ENCODE measurements at places on chromosomes 2 and 18.

- DNase-seq, result peak; percentile 70
These were observed 108.3 kb upstream of the LRATD1 start for GRCh38 chr2:14524041-14524802.

- no peak for DNase-seq
These were observed 151.7 kb downstream of the CTIF start for GRCh38 chr18:48690494-48690893.

DNA sequence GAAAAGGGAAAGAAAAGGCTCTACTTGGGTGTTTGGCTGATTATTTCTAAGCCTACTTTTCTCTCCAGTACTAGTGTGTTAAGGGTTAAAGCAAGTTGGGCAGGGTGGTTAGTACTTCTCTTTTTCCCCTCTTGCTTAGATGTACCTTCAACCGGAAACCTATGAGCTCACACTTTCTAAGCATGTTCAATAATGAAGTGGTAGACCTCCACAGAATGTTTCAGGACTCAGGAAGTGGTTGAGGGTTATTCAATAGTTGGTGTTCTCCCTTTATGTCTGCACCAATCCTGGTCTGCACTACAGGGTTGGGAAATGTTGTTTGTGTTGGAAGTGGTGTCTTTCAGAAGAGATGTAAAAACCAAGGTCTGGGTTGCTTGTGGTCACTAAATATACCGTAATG, 137.1 kb downstream of the ZEB2 start:
- DNase-seq, result no peak

- peak; percentile 71 for DNase-seq
These were observed 19.3 kb upstream of the HPCAL1 start for GRCh38 chr2:10283106-10284062.

GRCh38 chr2:172172513-172173173, 69.9 kb upstream of the DLX2 start:
- DNase-seq, result no peak

DNA sequence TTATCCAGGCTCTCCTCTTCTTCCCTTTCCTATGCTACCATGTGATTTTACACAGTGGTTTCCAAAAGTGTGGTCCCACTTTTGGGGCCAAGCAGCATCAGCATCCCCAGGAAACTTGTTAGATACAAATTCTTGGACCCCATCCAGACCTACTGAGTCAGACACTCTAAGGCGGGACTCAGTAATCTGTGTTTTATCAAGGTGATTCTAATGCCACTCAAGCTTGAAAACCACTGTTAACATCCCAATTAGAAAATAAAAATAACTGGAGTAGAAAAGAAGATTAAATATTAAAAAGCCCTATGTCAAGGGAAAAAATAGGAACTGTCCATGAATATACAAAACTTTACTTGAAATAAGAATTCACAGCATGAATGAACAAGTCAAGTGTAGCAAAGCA, 10.8 kb downstream of the DSG2 start:
- no peak for DNase-seq

GRCh38 chr2:60353863-60354262, 199.6 kb downstream of the BCL11A start:
- DNase-seq, result no peak

- peak; percentile 21 for DNase-seq
These were observed 43.3 kb upstream of the TAF1B start for GRCh38 chr2:9799729-9800632.

DNA sequence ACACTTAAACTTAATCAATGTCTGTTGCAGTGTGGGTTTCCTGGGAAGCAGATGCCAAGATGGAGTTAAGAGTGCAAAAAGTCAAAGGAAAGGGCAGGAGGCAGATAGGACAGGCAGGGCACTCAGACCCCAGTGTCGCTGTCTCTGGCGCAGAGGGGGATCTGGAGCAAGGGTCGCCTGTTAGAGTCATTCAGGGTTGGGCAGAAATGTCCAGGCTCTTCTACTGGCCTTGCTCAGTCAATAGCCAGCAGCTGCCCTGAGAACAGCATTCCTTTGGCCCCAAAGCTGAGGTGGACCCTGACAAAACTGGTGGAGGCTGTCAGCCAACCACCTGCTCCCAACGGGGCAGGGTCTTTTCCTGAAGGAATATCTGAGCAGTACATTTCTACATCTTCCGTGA, 97.1 kb upstream of the SLC66A3 start:
- no peak for DNase-seq

DNA sequence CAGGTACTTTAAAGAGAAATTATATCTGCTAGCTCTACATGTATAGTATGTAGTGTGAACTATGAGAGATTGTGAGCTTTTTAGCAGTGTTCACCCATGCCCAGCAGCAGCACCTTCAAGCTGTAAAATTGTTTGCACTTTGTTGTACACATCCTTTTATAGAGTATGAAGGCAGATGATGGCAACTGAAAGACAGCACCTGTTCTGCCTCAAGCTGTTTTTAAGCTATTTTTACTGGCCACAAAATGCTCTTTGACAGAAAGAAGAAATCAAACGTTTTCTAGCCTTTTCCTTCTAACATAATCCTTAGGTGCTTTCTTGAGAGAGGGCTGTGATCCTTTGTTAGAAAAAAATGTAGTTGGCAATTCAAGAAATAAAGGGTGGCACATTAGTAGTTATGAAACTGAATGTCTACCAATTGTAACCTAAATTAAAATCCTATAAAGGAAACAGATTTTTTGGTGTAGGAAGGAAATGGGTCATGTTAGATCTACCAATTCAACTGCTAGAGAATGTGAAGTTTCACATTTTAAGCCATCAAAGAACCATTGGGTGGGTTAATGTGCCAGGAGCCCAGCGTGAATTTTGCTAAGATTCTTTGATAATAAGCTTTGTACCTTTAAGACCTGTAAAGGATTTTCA, 59.5 kb downstream of the R3HDM1 start:
- no peak for DNase-seq

- DNase-seq, result peak; percentile 31
These were observed 3.1 kb upstream of the SPAG16 start for GRCh38 chr2:213281156-213281555.

GRCh38 chr2:65420712-65421431, 11.5 kb downstream of the SPRED2 start:
- peak; percentile 28 for DNase-seq

DNA sequence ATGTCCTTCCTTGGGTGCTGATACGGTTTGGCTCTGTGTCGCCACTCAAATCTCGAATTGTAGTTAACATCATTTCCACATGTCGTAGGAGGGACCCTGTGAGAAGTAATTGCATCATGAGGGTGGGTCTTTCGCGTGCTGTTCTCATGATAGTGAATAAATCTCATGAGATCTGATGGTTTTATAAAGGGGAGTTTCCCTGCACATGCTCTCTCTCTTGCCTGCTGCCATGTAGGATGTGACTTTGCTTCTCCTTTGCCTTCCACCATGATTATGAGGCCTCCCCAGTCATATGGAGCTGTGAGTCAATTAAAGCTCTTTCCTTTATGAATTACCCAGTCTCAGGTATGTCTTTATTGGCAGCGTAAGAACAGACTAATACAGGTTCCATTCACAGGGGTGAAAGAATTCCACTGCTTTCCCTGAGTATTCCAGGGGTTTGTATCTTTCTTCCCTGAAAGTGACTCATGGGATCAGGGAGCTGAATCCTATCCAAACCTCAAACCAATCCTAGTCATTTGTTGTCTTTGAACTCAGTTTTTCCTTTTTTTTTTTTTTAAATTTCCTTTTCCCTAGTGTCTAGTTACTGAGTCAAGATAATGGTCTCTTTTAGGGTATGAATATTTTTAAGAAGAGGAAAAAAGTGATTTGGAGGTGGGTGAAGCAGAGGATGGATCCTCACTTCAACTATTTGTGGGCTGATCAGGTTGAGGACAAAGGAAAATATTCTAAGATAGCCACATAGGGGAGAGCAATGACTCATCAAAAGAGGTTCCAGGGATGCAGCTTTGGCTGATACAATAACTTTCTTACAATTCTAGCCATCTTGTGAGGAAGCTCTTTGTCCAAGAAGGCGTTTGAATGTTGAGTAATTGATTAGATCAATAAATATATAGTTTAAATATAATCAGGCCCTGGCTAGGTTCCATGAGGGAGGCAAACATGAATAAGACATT, 19.5 kb upstream of the KCNE4 start:
- no peak for DNase-seq

- peak; percentile 58 for DNase-seq
These were observed 202.0 kb upstream of the SLC14A2 start for GRCh38 chr18:45413180-45413836.

DNA sequence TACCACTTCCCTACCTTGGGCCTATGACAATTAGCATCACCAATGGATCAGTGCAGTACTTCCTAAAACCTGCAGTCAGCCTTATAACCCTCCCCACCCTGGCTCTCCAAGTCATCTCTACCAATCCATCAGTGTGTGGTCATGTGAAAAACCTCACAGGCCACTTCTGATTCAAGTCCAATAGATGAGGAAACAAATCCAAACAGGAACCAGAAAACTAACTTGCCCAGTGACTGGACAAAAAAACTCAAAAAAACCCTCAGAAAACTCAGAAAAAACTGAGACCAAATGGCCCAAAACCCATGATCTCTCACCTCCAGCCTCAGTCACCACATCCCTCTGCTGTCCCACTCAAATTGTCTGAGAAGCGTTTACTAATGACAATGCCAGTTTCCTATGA, 43.3 kb downstream of the TGFA start:
- DNase-seq, result no peak

GRCh38 chr2:18074476-18074875, 196.0 kb downstream of the KCNS3 start:
- no peak for DNase-seq

- DNase-seq, result no peak
These were observed 88.3 kb upstream of the SALL3 start for GRCh38 chr18:78891185-78891762.

DNA sequence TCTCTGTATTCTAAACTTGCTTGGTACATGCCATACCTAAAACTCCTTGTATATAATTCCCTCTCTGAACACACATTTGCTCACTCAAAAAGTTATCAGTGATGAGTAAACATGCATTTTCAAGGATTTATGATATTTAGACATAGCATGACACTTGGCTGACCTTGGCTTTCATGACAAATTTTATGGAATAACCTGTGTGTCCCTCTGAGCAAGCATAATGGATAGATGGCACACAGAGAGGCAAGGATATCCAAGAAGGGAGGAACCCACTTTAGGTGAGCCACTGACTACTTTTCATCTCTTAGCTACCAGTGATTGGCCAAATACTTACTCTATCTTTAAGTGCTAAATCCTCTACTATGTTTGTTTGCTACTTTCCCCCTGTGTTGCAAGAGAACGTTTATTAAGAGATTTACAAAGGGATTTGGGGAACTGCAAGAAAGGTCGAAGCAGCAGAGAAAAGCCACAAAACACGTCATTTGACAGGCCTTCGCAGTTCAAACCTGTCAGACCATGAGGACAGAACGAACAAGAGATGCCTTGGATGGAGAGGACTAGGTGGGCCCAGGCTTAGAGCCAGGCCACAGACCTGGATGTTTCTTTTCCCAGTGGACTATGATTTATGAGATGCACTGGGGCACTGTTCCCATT, 379.9 kb downstream of the NBAS start:
- no peak for DNase-seq

DNA sequence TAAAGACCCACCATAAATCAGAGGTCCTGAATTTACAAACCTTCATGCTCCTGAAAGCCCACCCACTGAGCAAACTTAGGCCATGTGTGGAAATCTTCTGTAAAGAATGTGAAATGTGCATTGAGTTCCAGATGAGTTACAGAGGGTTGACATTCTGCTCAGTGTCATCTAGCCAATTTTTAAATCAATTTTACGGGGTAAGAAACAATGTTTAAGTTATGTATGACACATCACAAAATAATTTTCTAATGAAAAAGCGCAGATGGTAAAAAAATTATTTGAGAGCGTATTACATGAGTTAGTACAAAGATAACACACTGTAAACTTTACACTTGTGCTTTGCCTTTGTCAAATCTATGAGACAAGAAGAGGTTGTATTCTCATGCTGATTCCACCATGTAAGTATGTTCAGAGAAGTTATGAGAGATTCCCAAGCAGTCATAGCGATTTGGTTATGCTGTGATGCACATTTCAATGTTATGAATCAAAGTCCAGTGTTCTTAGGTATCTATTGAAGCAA, 446.3 kb downstream of the ADCYAP1 start:
- DNase-seq, result no peak

- no peak for DNase-seq
These were observed 24.4 kb upstream of the RAB31 start for GRCh38 chr18:9683418-9684396.

- no peak for DNase-seq
These were observed 79.6 kb upstream of the B3GNT7 start for GRCh38 chr2:231315896-231316295.

- no peak for DNase-seq
These were observed 13.1 kb downstream of the EIF4E2 start for GRCh38 chr2:232563580-232563979.

DNA sequence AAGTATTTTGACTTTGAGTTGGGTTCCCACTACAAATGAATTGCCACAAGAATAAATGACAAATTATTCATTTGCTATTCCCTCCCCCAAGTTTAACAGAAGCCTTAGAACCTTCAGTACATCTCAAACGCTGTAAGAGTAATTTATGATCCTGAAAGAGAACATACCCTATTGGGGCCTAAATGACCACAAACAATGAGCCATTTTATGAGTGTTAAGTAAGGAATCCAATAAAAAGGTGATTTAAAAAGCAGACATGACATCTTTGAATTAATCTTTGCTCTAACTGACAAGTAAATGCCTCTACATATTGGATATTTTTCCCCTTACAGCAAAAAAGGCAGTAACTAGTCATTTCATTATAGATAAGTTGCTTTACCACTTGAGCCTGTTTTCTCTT, 136.9 kb downstream of the NRXN1 start:
- DNase-seq, result no peak

GRCh38 chr18:44679914-44680272, 795 bp upstream of the SETBP1 start:
- DNase-seq, result no peak

- no peak for DNase-seq
These were observed 670.4 kb downstream of the KCNJ3 start for GRCh38 chr2:155368934-155369333.

GRCh38 chr2:60992985-60993392, 24.5 kb upstream of the PEX13 start:
- no peak for DNase-seq

Data from GM04503 (cell line).